ENCODE measurements at places on chromosomes 5 and 9.
A peak's percentile ranks its signal among the peaks of the same experiment; 100 is the strongest.

DNA sequence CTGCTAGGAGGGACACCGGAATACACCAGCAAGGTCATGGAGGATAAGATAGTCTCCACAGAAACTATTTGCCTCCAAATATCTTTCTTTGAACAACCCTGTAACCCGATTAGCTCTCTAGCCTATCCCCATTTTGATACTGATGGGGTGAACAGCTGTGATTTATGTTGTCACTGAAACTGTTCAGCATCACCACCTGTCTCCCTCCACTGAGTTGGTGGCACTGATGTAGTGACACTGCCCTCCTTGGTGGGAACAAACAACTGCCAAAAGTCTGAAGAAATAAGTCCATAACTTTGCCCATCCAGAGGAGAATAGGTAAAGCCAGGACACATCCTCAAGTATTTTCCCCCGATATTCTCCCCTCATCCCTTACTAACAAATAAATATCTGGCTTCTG, 24.3 kb upstream of the KCNV2 start:
- no peak for DNase-seq

DNA sequence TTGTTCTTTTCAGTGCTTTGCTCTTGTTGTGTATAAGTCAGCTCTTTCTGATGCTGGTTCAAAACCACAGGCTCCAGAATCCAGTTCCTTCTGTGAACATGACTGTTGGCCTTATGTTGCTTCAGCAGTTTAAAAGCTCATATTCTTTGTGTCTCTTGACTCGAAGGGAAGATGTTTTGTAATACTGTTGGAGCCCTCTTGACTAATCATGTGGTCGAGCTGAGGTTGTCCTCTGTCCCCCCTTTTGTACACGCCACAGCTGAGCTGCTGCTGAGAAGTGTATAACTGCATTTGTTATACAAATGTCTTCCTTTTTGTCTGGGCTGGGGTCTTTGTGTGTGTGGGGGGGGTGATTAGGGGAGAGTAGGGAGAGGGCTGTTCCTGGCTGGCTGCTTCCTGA, 35.8 kb downstream of the SLC36A1 start:
- DNase-seq = no peak

GRCh38 chr9:119157196-119157595, 212.0 kb downstream of the BRINP1 start:
- peak; percentile 54 for DNase-seq

- DNase-seq = no peak
These were observed 55.7 kb downstream of the THBS4 start for GRCh38 chr5:80090884-80091166.

GRCh38 chr9:89115426-89115825, 63.2 kb downstream of the SHC3 start:
- no peak for DNase-seq

- DNase-seq = peak; percentile 72
These were observed 218.6 kb downstream of the PJA2 start for GRCh38 chr5:109191153-109191558.

DNA sequence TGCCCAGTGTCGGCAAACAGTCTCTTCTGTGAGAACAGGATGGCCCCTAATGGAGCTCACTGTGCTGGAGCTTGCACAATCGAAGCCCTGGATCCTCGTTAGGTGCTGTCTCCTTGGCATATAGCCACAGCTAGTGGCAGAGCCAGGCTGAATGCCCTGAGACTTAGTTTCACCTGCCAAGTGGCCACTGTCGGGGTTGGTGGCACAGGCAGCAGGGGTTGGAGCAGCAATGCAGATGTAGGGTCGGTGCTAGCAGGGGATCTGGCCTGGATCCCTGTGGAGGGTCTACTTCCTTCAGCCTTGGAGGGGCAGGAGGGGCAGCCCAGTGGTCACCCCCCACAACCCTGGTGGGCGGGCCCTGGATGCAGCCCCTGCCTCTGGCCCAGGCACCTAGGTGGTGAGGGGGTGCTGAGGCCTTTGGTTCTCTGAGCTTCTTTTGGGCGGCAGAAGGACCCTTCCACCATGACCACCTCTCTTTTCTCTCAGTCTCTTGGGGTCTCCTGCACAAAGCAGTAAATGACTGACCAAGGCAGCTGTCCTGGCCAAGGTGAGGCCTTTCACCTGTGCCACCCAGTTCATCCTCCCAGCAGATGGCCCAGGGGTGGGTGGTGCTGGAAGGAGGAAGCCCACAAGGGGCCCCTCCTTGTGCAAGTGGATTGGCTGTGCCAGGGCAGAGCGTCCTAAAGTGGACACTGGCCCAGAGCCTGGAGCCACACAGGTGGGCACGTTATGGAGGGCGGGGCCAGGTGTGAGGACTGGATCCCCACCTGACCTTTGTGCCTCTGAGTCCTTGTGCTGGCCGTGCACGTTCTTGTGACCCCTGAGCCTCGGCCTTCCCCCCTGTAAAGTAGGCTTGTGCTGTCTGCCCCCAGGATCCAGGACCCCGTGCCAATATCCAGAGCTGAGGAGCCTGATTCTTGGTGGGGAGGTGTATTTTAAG, 44.8 kb downstream of the PHF2 start:
- no peak for DNase-seq

- DNase-seq = peak; percentile 71
These were observed 145.6 kb downstream of the PPP2R2B start for GRCh38 chr5:146732962-146733361.

DNA sequence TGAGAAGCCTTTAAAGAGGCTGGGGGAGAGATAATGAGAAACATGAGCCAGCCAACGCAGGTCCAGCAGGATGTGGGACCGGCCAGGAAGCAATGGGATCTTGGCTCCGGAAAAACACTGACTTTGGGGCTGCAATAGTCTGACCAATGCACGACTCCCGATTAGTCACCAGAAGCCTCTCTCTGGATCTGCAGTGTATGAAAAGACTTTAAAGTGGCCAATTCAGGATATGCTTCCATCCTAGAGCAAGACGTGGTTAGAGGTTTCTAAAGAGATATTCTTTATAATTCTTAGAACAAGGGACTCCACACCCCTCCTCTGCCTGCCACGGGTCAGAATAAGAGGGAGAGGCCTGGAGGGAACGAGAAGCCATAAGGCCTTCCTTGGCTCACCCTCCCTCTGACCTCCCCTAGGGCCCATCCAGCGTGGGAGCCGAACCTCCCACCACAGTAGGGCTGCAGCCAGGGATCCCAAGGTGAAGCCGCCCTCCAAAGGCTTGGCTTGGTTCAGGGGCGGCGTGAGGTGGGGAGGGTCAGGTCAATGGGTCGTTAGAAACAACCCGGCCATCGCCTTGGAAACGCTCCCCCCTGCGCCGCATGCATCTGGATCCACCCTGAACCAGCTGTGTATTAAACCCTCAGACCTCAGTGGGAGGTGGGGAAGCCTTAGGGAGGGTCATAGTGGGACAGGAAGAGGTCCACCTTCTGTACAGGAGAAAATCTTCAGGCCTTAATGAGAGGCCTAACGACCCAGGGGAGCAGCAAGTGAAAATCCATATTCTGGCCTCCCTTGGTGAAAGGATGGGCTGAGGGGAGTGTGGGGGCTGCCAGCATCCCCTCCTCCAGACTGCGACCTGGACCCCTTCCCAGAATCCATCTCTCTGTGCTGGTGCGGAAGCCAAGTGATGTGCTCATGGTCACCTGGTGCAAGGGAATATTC, 11.1 kb downstream of the FGF1 start:
- DNase-seq = peak; percentile 89

DNA sequence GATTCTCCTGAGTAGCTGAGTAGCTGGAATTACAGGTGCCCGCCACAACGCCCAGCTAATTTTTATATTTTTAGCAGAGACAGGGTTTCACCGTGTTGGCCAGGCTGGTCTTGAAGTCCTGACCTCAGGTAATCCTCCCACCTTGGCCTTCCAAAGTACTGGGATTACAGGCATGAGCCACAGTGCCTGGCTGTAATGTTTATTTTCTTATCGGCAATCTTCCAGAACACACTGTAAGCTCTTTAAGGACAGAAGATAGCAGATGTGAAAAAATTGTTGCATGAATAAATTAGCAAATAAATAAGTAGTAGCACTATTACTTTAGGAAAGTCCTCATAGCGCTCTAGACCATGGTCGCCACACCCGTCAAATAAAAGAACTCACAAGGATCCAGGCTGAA, 100.5 kb downstream of the ENC1 start:
- DNase-seq = no peak

DNA sequence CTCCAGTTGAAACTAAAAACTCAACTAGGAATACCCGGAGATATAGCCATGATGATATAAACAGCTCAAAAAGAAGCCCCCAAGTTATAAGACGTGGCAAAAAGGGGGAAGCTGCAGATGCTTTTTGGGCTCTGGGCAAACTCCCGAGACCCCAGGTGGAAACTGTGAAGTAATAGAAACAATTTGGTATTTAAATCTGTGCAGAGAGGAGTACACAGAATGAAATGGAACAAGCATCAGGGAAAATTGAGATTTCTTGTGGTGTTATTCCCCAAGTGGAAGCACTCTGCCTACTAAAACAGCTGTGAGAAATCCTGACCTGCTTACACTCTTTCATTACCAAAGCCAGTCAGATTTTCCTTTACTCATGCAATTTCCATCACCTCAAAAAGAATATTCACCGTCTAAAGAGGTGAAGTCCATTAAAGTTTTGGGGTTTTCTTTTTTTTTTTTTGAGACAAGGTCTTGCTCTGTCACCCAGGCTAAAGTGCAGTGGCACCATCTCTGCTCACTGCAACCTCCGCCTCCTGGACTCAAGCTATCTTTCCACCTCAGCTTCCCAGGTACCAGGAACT, 23.5 kb downstream of the SAXO1 start:
- DNase-seq = no peak

DNA sequence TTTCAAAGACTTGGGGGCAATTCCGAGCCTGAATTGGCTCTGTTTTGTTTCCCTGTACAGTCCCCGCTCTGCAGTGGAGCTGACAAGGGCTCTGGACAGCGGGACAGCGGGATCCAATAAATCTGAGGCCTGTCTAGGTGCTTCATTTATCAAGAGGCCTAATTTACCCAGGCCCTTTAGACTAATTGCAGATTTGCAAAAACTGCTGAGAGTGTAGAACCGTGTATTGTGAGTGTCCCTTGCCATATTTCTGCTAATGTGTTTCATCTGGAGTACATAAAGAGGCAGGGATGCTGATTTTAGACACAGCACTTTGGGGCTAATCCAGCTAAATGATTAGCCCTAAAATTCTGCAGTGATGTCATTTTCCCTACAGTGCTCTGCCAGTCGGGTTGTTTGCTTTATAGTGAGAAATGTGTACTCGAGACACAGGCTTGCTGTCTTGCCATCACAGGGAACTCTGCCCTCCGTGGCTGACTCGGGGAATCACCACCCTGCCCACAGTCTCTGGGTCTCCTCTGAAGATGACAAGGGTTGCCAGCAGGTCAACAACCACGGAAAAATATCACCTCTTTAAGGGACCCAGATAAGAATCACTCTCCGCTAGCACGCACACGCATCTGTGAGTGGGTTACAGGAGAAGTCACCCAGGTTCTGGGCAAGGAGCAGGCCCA, 592.0 kb downstream of the BNC2 start:
- no peak for DNase-seq

GRCh38 chr5:126631920-126632319, 31.2 kb downstream of the PHAX start:
- no peak for DNase-seq

- no peak for DNase-seq
These were observed 248.4 kb downstream of the PLK2 start for GRCh38 chr5:58211441-58211840.

DNA sequence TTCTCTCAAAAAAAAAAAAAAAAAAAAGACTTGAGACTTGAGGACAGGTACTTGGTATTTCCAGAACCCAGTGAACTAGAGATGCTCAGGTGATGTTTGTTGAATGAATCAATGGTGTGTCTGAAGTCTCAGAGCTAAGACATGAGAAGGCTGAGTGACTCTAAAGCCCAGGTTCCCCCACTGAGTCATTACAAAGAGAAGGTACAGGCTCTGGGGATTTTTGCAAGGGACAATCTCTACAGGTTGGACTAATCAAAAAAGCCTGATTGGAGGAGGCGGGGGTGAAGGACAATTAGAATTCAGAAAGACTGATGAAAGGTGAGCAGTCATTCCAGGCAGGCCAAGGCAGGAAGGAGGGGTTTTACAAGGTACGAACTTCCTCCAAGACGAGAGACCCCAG, 8.2 kb upstream of the FABP6 start:
- DNase-seq = no peak

- DNase-seq = peak; percentile 10
These were observed 6.4 kb upstream of the C6 start for GRCh38 chr5:41219658-41220269.

Measured in astrocyte (in vitro differentiated cells and primary cell).